Activated CD4-positive, alpha-beta T cell treated with anti-CD3 and anti-CD28 coated beads, Interleukin-2, amount 10 ng/mL, durations not matched to agents 24 days and 14 days (primary cell): ENCODE measurements at places on chromosomes 3 and 15. TPM values are rescaled to one million over a fixed set of nuclear protein-coding genes. Genes with fewer than 3 reads are reported as not detected.

DNA sequence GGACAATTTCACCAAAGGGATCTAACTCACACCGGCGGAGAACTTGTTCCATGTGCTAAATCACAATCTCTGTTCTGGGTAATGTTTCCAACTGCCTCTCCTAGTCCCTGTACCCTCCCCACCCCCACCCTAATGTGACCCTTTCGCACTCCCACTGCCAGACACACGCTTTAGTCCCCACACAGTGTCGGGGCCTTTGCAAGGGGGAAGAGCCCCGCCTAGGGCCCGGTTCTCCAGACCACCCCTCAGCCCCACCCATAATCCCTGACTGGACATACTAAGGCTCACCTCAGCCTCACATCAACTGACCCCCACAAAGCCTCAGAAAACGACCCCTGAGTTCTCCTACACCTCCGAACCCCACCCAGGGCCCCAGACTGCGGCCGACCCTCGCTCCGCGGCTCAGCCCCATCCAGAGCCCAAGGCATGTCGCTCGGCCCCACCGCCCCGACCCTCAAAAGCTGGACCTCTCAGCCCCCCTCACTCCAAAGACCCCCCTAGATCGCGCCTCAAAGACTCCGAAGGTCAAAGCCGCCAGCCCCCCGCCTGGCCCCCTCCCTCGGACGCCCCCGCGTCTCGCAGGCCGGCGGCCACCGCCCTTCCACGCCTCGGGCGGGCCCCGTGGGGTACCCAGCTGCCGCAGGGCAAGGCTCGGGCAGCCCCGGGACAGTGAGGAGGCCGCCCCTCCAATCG, 72.0 kb upstream of the MAP4 start:
- H3K27me3 ChIP-seq = peaks cover 7% of the 10 kb centered on the region
- H3K27ac ChIP-seq = peak overlapping the region; percentile 89
- H3K4me3 ChIP-seq = peak overlapping the region; percentile 95

- no peaks in the 10 kb centered on the region for H3K27me3 ChIP-seq
- peaks cover 23% of the 10 kb centered on the region for H3K36me3 ChIP-seq
- H3K27ac ChIP-seq = no peak overlapping the region
These were observed 21.9 kb downstream of the TNK2 start for GRCh38 chr3:195886181-195887141.

DNA sequence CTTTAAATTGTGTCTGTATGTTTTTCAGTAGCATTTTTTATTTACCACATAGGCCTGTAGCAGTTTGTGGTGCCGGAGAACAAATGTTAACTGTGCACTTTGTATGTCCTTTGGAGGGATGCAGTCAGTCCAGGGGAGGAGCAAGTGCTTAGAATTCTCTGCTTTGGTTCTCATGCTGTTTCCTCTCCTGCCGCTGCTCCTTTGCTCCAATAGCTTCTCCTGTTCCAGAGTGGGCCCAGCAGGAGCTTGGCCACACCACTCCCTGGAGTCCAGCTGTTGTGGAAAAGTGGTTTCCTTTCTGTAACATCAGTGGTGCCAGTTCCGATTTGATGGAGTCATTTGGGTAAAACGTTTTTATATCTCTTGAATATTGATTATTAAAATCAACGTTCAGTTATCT, 16.6 kb downstream of the TICRR start:
- peak; percentile 47 for DNase-seq
- peaks cover 4% of the 10 kb centered on the region for H3K4me1 ChIP-seq
- no peak overlapping the region for H3K4me3 ChIP-seq
- H3K36me3 ChIP-seq = peaks cover 35% of the 10 kb centered on the region
- no peak overlapping the region for H3K27ac ChIP-seq

VEPH1 gene
- not detected in 2 replicates for total RNA-seq
